ENCODE measurements at places on chromosomes 16 and 17.
A peak's percentile ranks its signal among the peaks of the same experiment; 100 is the strongest.

DNA sequence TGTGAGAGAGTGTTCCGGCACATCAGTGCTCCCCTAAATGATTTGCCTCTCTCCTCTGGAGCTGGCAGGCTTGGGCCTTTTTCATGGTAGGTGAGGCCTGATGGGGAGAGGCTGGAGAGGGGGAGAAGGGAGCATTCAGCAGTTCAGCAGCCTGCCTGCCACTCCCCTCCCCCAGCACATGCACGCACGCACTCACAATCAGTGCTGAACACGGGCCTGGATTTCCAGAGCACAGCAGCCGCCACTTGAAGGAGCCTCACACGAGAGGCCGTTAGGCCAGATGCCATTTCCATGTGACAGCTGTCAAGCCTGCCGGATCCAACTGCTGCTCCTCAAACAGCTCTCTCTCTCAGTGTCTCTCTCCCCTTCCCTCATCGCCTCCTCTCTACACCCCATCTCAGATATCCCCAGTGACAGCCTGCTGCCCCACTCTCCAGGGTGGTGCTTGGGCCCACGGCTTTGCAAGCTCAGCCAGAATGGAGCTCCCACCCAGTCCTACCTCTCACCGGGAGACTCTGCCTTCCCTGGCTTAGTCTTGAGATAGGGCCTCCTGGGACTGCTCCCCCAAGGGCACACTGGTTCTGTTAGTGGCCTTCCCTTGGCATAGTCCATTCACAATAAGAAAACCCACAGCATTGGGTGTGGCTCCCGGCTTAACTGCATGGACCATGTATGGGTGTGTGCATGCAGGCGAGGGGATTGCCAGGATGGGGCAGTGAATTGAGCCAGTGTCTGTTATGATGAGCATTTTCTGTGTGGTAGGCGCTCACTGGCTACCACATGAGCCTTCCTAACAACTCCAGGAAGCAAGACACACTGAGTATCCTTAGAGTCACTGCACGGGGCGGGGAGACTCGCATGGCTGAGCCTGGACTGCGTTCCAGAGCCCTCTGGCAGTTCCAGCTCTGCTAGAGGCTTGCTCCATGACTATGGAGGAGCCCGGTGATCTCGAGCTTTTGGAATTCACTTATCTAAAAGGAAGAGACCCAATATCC lies 226.2 kb downstream of the CCDC182 start:
- no peak for DNase-seq

DNA sequence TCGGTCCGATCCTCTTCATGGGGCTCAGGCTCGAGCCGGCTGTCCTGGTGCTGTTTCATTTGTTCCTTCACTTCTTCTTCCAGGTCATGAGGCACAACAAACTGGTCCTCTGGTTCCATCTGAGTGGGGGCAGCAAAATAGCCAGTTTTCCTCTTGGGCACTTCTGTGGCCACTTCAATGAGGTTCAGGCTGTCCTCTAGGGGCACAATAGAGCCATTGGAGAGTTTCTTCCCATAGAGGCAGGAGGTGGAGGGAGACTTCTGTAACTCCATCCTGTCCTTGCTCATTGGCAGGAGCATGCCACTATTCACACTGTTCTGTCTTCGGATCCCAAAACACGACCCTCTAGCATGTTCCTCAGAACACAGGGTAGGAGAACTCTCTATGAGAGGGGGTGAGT lies 22.9 kb downstream of the MARVELD3 start:
- no peak for DNase-seq

DNA sequence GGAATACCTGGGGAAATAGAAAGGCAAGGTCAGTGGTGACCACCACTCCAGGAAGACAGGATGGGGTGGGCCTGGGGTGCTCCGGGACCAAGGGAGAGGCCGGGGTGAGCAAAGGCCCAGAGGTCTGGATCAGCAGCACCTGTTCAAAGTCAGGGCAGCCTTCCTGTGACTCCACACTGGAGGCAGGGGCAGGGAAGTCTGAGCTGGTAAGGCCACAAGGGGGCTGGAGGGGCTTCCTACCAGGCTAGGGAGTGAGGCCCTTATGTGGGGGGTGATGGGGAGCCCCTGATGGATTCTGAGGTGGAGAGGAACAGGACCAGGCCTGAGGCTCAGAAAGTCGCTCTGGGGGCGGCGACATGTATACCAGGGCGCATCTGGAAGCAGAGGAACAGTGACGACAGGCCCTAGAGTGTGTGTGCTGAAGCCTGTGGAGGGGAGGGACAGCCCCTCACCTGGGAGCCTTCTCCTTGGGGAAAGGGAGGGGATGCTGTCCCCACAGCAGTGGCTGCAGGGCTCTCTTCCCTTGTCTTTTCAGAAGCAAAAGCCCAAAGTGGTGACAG lies 3.7 kb downstream of the C16orf78 start:
- DNase-seq, result no peak

DNA sequence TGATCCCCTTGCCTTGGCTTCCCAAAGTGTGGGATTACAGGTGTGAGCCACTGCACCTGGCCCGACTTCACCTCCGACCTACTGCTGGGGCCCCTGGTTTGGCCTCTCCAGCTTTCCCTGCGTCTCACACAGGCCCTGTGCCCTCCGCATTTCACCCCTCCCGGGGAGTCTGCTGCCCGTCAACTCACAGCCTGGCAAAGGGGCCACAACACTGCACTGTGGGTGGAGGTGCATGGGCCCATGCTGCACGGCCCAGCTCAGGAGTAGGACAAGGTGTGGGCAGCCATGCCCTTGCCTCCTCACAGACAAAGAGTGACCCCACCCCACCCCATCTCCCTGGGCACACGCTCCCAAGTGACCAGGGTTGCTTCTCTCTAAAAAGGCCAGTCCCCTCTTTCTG lies 12.6 kb upstream of the TBX2 start:
- no peak for DNase-seq

GRCh38 chr17:82012640-82013295 lies 9.9 kb downstream of the CENPX start:
- no peak for DNase-seq

DNA sequence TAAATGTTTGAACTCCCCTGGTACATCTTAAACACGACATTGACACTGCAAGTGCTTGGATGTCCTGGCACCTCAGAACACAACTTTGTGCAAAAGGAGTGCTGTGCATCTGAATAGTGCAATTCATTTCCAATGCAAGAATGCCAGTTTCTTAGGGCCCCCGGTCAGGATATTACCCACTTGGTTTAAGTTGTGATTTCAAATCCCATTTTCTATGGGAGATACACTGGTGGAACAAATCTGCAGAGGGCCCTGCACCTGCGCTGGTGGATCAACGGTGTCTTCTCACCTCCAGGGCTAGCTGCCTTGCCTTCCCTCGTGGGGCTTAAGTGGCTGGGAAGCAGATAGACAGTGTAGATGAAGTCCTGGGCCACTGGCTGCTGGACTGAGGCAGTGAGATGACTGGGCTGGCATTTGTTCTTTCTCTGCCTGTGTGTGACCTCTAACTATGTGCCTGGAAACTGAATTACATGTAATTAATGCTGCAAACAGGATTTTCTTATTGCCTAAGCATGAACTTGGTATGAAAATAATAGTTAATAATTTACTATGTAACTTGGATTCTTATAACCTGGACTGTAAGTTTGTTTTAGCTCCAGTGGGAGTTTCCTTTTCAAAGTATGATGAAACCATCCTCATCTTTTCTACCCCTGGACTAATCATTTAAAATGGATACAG lies 20.9 kb downstream of the HAPSTR1 start:
- no peak for DNase-seq

- DNase-seq, result no peak
These were observed 8.7 kb downstream of the METTL16 start for GRCh38 chr17:2502871-2503580.

GRCh38 chr17:62968445-62968923 lies 2.4 kb downstream of the TANC2 start:
- DNase-seq, result peak; percentile 85

- no peak for DNase-seq
These were observed 222.5 kb downstream of the C16orf78 start for GRCh38 chr16:49596068-49596467.

- DNase-seq, result no peak
These were observed 56.1 kb downstream of the YPEL2 start for GRCh38 chr17:59387351-59388068.

GRCh38 chr17:50692448-50693035 lies 15.2 kb downstream of the ANKRD40 start:
- no peak for DNase-seq

DNA sequence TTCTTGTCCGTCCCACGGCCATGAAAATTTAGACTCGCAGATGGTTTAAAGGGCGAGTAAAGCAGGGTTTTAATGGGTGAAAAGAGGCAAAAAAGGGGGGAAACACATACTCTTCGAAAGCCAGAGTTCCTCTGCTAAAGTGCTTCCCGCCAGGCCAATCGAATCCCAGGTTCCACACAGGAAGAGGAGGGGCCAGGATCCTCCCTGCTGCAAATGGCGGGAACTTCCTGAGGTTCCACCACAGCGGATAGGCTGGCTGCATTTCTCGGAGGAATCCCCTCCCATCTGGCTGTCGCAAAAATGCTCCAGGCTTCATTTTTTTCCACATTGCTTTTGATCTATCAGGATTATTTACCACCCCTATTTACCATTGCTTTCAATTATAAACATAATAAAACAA lies 670.1 kb upstream of the CA10 start:
- DNase-seq, result no peak

- DNase-seq, result no peak
These were observed 203.3 kb upstream of the TBX2 start for GRCh38 chr17:61196302-61196704.

DNA sequence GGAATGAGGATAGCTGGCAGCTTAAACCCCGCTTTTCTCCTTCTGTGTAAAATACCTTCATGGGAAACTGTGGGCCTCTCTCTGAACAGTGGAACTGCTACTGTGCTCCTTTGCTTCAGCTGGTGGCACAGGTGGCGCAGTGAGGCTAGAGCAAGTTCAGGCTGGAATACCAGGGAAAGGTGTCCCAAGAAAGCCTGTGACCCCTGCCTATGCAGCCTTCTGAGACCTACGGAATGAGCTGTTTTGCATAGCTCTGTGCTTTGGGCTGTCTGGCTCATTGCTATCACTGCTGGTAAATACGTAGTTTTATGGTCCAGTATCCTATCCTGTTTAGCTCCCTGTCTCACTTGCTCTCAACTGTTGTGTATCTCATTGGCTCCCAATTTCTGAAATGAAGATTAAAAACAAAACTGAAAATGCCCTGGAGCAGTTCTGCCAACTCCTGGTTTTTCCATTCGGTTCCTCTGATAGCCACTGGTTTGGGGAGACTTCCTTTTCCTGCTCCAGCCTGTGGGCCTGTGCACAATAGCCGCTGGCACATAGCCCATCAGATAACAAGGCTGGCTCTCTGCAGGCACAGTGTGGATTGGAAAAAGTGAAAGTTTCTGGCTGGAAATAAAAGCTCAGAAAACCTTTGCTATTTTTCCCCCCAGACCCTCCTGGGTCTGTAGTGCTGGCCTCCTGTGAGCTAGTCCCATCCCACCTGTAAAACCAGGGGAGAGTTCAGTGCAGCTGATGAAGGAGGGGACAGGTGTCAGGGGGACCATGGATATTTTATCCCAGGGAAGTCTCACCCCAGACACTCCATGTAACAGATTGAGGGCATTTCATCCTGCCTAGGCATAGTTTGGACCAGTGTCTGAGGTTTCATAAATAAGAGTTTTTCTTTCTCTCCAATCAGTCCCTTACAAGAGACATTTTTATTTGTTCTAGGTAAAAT lies 24.0 kb downstream of the LIMD2 start:
- DNase-seq, result no peak

DNA sequence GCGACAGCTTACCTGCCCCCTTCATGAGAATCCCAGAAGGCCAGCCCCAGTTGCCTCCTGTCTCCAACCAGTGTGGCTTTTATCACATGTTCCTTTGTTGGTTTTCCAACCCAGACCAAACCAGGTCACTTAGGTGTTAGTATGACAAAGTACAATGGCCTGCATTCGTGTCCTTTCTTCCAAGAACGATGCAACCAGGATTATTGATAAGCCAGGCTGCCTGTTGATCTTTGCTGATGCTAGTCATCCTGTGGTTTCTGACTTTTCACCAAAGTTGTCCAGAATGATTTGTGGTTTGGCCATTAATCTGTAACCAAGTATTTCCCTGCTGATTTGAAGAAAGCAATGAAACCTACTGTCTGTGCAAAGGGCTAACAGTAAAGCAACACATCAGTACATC lies 191.4 kb downstream of the CYLD start:
- DNase-seq, result no peak

GRCh38 chr17:77905766-77906165 lies 52.7 kb upstream of the TNRC6C start:
- DNase-seq, result no peak

GRCh38 chr16:72860726-72861562 lies 187.0 kb downstream of the ZFHX3 start:
- DNase-seq, result no peak

- DNase-seq, result no peak
These were observed 12.3 kb downstream of the KANSL1 start for GRCh38 chr17:46180892-46181274.

DNA sequence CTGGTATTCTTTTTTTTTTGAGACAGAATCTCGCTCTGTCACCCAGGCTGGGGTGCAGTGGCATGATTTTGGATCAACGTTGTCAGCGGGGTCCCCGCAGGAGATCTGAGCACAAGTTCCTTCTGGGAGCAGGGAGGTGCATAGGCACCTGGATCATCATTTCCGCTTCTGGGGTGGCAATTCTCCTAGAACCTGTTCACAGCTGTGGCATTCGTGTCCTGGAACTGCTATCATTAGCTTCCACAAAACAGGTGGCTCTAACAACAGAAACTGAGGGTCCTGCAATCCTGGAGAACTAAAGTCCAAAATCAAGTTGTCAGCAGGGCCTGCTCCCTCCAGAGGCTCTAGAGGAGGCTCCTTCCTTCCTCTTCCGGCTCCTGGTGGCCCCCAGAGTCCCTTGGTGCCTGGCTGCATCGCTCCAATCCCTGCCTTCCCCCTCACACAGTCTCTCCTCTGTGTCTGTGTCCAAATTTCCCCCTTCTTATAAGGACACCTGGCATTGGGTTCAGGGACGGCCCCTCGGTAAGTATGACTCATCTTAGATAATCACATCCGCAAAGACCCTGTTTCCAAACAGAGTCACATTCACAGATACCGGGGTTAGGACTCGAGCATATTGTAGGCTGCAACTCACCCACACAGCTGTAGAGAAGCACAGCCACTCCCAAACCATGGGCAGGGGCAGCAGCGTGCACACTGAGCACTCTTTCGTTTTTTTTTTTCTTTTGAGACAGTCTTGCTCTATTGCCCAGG lies 43.5 kb upstream of the KLHDC4 start:
- no peak for DNase-seq

DNA sequence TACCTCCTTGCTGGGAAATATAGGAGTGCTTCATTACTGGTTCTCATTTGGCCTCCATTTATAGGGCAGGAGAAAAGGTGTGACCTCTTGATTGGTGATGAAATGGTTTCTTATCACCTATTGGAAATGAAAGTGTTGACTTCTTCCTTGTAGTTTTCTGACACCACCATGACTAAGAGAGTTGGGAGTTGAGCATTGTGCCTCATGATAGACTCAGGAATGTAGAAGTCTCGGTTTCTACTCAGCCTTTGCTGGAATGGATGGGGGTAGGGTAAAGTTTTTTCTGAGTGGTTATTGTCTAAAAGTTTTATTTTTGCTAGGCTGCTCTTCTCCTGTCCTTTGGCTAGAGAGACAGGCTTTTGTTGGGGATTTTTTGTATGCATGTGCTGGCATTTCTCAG lies 117.4 kb downstream of the PHKB start:
- DNase-seq, result no peak
